ENCODE measurements at places on chromosomes 3 and 15.

DNA sequence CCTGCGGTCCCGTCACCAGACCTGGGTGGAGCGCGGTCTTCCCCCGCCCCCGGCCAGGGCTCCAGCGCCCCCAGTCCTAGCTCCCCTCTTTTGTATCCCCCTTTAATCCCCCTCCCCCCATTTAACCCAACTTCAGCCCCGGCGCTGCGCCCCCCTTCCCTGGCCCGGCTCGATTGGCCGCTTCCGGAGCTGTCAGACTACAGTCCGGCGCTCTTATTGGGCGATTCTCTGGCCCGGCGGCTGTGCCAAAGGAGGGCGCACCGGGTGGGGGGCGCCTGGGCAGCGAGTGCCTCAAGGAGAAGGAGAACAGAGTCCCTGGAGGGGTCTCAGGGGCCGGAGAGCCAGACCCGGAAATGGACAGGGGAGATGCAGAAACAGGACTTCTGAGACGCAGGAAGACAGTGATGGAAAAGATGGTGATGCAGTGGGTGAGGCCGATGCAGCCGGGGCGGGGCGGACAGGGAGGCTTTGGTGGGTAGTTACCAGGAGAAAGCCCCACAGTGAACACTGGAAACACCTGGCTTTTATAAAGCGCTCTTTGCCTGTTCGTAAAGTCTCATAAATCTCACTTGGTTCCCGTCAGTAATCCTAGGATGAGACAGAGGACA lies 1.2 kb upstream of the ADCY5 start:
- no peak for DNase-seq

- no peak for DNase-seq
These were observed 7.2 kb upstream of the IL20RB start for GRCh38 chr3:136950623-136951022.

- DNase-seq, result no peak
These were observed 795.1 kb upstream of the ARPP21 start for GRCh38 chr3:34844323-34844620.

DNA sequence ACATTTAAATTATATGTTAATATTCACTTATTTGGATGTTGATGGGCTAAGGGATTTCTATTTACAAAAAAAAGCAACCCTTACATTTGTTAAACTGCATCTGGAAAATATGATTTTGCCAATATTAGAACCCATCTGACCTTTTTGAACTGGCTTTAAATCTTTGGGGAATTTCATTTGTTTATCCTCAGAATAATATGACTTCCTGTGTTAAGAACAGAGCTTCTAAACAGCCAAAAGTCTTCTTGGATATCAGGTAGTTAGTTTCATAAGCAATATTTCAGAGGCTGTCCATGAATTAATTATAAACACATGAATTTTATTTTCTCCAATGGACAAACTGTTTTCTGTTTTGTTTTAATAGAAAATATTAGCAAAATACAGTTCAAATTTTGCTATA lies 301.9 kb upstream of the AGTR1 start:
- no peak for DNase-seq

DNA sequence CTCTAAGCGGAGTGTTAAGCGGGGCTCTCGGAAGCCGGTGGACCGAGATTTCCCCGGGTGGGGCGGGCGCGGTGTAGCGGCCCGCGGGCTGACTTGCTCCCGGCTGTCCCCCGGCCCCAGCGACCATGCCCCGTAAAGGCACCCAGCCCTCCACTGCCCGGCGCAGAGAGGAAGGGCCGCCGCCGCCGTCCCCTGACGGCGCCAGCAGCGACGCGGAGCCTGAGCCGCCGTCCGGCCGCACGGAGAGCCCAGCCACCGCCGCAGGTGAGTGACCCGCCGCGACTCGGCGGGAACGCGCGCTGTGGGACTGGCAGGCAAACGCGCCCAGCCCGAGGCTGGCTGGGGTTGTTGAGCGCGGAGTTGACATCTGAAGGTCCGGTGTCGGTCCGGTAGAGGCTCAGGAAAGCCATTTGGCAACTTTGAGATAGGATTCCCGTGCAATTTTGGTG lies 1.3 kb downstream of the SMC4 start:
- DNase-seq, result no peak

All from H4 (cell line).